ENCODE measurements at places on chromosomes 1 and 21.

- no peak for DNase-seq
These were observed 40.8 kb upstream of the A3GALT2 start for GRCh38 chr1:33361532-33362235.

GRCh38 chr1:229420765-229421164 is 13.1 kb downstream of the ACTA1 start:
- DNase-seq, result no peak

- DNase-seq, result no peak
These were observed 618 bp downstream of the TRAPPC10 start for GRCh38 chr21:44012474-44013379.

- no peak for DNase-seq
These were observed 159.5 kb downstream of the ETS2 start for GRCh38 chr21:38965241-38965640.

GRCh38 chr1:219257751-219258150 is 84.1 kb downstream of the LYPLAL1 start:
- no peak for DNase-seq

GRCh38 chr1:8116894-8117264 is 90.8 kb upstream of the ERRFI1 start:
- DNase-seq, result no peak

- no peak for DNase-seq
These were observed 18.0 kb upstream of the EEIG2 start for GRCh38 chr1:108541861-108542260.

Data from left renal cortex interstitium (tissue), 4 donors.